ENCODE measurements at places on chromosomes 7 and 10. TPM values are rescaled to one million over a fixed set of nuclear protein-coding genes. Genes with fewer than 3 reads are reported as not detected.
A peak's percentile ranks its signal among the peaks of the same experiment; 100 is the strongest.

DNA sequence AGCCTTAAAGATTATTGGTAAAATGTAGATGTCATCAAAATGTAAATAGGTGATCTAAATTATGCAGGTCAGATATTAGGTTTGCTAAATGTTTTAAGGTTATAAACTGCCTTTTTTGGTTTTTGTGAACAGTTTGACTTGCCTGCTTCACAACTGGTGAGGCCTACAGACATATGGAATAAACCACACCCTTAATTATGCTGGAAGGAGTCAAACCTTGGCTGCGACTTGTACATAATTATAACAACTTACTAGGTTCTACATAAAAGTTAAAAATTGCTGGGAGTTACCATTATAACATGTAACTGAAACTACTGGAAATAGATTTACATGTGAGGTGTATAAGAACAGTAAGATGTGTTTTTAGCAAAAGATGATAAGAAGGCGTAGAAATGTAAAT is 31.5 kb upstream of the OPTN start:
- DNase-seq: no peak

DNA sequence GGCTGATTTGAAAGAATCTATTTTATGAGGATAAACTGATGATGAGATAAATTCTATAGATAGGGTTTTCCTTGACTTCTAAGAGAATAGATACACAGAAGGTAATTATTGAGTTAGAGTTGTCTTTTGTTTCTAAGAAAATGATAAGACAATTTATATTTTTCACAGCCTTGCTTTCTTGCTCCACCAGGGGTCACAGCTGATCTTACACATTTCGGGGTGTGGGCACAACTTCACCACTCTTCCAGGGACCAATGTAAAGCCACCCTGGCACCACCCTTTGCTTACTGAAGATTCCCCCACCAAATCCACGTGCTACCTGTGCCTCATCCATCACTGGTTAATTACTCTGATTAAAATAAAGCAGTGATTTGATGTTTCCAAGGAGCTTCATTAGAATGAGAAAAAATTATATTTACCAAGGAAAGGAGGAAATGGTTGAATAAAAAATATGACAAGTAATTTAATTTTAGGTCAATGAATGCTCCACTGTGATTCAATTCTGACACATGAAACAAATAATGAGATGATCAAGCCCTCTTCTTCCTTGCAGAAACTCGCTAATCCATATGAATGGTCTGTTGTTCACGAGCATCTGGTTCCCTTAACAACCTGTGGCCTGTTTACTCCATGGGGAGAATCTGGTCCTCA is 177.3 kb upstream of the TNS3 start:
- no peak for DNase-seq

GRCh38 chr10:119005362-119006043 is 24.0 kb upstream of the NANOS1 start:
- peak; percentile 19 for DNase-seq

GRCh38 chr10:75283078-75283670 is 47.4 kb upstream of the COMTD1 start:
- DNase-seq: peak; percentile 29

DNA sequence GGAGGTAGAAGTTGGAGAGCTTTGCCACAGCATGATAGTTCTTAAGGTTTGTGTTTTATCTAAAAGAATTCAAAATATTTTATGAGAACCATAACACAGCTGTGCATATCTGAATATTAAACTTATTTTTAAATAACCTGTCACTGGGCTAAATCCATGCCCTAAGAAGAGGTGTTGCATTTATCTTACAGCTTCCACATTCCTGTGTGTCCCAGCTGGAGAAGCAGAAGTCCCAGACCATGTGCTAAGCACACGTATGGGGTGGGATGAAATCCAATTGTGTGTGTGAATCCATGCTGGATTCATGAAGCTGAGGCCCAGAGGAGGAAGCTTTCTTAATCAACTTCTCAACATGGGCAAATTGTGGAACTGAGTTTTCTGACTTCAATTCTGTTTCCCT is 121.5 kb downstream of the PKD1L1 start:
- DNase-seq: no peak

FAM131B gene
- 0.04 TPM for total RNA-seq

GJD4 gene
- not detected for total RNA-seq

CLDN12 gene
- 14.3 TPM for total RNA-seq
